NCI-H69 (cell line): ENCODE measurements at places on chromosomes 2 and 18.

- peak; percentile 44 for DNase-seq
Measured at GRCh38 chr2:127535918-127536317, 435 bp downstream of the MYO7B start.

- DNase-seq = peak; percentile 64
Measured at GRCh38 chr18:76274468-76275289, 220.4 kb downstream of the ZNF516 start.

DNA sequence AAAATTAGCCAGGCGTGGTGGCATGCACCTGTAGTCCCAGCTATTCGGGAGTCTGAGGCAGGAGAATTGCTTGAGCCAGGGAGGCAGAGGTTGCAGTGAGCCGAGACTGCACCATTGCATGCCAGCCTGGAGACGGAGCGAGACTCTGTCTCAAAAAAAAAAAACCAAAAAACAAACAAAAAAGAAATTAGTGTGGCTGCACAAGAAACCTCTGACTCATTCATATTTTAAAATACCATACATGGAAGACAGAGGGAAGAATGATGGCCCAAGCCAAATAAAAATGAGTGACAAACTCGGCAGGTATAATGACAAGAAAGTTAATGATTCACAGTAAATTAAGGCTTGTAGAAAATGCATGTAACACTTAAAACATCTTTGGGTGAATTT, 875.8 kb downstream of the EPHA4 start:
- DNase-seq = no peak

DNA sequence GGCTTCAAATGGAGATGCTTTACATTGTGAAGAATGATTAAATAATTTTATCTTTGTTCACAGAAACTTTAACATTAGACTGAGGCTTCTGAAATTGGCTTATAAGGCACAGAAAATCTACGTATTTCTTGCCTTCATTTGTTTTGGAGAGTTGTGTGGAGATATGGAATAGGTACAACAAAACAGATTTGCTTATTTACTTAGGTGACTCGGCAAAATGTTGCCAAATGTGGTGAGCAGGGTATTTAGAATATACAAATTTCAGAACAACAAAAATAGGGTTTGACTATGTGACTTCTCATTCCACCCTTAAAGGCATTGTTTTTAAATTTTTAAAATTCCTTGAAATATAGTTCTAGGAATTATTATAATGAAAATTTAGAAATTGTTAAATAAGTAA, 134.2 kb downstream of the KCNJ3 start:
- DNase-seq = no peak

GRCh38 chr18:75120521-75120920, 88.4 kb downstream of the PTGR3 start:
- DNase-seq = no peak

- no peak for DNase-seq
Measured at GRCh38 chr2:127605691-127606263, 40.2 kb upstream of the GPR17 start.

GRCh38 chr18:23703057-23703986, 14.1 kb downstream of the LAMA3 start:
- peak; percentile 83 for DNase-seq

GRCh38 chr2:197195518-197195917, 115.1 kb downstream of the ANKRD44 start:
- no peak for DNase-seq
